ENCODE measurements at places on chromosomes 12 and 14. TPM values are rescaled to one million over a fixed set of nuclear protein-coding genes. Genes with fewer than 3 reads are reported as not detected.

GRCh38 chr12:124389138-124389724 lies 94.3 kb downstream of the RFLNA start:
- peak; percentile 97 for DNase-seq

- DNase-seq = no peak
Observed at GRCh38 chr12:9034095-9034494, 44.7 kb downstream of the KLRG1 start.

DNA sequence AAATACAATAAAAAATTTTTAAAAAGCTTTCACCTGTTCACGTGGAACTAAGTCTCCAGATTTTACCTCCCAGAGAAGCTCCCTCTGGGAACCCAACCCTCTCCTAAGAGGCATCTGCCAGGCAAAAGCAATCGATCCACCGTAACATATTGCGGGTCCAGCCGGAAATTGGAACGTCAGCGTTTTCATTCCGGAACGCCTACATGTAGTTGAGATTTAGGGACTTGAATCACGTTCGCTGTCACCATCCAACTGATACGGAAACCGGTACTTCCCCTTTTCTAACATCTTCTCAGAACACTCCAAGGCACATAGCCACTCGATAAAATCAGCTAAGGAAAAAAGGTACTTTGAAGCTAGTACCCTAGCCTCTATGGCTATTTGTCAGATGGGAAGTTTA lies 70.3 kb downstream of the COX16 start:
- no peak for DNase-seq

DNA sequence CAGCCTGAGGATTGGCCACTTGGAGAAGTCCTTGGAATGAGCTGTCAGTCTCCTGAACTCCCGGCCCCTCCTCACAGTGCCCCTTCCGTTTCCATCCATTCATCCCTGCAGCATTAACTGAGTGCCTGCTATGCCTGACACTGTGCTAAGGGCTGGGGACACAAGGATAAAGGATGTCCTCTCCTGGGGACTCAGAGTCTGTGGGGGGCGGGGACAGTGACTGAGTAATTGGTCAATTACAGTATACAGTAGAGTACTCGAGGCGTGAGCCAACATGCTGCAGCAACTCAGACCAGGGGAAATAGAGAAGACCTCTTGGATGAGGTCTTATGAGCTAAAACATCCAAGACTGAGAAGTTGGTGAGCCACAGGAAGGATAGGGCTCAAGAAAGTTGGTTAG lies 43.4 kb upstream of the PWP1 start:
- no peak for DNase-seq

DNA sequence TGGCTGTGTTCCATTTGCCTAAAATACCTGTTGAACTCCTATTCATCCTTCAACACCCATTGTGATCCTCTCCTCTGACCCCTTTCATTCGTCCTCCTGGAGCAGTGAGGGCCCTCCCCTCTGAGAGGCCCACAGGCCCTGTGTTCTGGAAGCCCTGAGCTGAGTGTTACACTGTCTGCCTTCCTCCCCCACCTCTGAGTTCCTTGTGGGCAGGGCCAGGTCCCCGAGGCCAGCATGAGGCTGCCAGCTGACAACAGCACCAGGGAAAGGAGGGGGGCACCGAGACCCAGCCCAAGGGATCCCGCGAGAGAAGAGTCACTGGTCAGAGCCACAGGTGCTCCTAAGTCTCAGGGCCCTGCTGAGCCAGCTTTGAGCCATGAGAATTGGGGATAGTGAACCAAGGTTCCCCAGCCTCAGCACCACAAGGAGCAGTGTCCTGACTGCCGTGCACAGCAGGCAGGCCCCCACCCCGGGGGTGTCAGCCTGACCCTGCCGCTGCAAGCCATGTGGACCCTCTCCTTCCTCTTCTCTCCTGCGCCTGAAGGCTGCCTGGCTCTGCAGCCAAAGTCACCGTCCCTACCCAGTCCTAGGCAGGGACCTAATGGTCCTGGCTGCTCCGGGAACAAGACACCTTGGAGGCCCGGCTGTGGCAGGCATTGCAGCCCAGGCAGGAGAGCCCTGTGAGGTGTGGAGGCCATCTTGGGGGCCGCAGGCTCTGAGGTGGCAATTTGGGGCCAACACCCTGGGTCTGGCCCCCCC lies 52.5 kb downstream of the BEGAIN start:
- DNase-seq = peak; percentile 66

DNA sequence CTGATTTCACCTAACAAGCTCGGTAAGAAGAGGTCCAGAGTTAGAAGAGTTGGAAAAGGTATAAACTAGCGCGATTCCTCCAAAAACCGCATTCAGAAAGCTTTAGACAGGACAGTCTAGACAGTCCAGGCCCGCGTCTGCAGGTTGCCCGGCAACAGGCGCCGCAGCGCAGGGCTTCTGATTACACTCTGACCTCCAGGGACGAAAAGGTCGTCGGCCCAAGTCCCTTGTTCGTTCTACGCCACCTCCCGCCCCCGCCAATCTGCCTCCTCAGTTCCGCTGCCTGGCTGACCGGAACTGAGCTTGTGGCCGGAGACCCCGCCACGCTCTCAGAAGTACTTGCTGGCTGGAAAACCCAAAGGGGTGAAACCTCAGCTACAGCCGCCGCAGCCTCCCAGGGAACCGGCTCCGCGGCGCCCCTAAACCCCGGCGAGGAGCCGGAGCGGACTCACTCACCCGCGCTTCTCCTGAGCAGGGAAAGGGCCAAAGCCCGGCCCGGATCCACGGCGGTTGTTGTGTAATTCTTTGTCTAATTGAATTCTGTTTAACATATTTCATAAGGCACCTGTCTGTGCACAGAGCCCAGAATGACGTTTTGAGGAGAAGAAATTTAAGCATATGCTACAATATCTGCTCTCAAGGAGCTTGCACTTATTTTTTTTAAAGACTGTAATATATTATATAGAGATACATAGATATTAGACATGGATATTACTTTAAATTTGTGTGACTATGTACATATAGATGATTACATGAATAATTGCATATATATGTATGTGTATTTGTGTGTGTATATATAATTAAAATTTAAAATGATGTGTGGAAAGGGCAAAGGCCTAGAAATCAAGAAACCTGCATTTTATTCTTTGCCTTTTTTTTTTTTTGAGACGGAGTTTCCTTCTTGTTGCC lies at the start of gene CAPS2:
Gene CAPS2, minus strand, starts transcription at position 407 of the 909 bp plus-strand sequence. CDS start 3,826 bp downstream, outside the sequence.
- peak; percentile 93 for DNase-seq

DNA sequence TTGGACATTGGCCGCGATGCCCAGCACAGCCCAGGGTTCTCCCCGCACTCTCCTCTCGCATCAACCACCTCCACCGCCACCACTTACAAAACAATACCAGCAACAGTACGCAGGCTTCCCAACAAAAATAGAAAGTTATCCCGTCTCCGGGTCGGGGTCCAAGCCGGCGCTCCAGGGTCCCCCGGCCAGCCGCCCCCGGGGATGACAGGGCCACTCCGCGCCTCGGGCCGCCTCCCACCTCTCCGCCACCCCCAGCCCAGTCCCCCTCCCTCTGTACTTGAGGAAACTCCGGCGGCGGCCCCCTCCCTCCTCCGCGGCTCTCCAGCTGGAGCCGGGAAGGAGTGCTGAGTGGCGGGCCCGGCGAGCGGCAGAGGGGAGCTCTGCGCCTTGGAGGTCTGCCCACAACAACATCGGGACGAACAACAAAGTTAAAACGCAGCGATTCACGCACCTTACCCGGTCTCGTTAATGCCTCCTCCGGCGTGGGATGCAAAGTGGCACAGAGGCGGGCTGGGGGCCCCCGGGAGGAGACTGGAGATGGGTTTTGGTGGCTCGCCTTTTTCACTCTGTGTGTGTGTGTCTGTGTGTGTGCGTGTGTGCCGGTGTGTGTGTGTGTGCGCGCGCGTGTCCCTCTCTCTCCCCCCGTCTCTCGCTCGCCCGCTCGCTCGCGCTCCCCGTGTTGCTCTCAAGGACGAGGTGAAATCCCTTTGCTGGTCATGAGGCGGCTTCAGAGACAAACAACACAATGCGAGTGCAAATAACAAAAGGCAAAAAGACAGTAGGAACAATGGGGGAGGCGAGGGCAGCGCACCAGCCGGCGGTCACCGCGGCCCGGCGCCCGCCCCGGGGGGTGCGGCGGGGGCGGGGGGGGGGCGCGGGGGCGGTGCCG lies 386.8 kb downstream of the BCAT1 start:
- no peak for DNase-seq

DNA sequence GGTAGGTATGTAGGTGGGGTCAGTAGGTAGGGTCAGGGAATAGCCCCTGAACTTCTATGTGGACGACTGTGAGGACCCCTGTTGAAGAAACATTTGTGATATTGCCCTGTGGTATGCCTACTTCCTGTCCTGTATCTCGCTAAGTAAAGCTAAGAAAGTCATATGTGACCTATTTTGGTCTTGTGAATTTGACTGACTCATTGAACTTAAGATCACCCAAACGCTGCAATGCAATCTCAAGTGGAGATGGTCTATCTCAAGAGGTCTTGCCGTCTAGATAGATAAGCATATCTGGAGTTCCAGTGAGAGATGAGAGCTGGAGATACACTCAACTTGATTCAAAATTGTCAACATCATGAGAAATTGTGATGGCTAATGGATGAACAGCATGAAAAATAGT lies 73.8 kb downstream of the TRAFD1 start:
- DNase-seq = no peak

- DNase-seq = no peak
Observed at GRCh38 chr14:102486513-102487203, 22.9 kb downstream of the ANKRD9 start.

GRCh38 chr12:85310025-85310424 lies 30.0 kb downstream of the ALX1 start:
- DNase-seq = no peak

DNA sequence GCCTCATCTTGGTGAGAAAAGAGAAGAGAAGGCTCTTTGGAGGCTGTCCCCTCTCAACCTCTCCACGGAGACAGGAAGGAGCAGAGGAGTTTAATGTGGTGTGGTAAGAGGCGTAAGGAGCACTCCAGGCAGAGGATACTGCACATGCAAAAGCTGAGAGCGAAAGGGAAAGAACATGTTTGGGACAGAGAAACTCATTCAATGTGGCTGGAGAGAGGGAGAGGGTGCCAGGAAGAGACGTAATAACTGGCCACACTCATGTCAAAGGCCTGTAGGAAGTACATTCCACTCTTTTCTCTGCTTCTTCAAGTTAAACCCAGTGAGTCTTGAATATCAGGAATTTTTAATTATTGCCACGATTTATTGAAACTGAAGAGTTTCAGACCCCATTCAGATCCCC lies 12.0 kb downstream of the VDR start:
- no peak for DNase-seq

- DNase-seq = no peak
Observed at GRCh38 chr14:38791862-38792261, 311.2 kb downstream of the SEC23A start.

- peak; percentile 99 for DNase-seq
Observed at GRCh38 chr12:124927201-124928094, 13.0 kb upstream of the UBC start.

DNA sequence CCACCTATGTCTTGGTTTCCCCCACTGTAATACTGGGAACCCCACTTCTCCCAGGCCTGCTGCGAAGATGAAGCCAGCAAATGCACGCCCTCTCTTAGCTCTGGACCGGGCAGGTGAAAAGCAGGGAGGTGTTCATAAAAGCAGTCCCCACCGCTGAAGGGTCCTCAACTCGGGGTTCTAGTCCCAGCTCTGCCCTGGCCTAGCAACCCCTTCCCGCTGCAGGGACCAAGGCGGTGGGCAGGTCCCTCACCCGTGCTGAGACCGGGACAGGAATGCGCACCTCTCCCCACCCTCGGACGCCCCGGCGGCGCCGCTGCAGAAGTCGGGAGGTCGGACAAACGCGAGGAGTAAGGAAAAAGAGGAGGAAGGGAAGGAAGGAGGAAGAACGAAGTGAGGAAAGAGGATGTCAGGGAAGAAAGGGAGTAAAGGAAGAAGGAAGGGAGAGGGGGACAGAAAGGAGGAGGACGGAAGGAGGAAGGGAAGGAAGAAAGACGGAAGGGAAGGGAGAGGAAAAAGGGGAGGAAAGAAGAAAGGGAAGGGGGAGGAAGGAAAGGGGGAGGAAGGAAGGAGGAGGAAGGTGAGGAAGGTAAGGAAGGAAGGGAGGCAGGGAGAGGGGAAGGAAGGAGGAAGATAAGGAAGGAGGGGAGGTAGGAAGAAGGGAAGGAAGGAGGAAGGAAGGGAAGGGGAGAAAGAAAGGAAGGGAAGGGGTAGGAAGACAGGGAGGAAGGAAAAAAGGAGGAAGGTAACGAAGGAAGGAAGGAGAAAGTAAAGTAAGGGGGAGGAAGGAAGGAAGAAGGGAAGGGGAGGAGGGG lies 701 bp downstream of the SPRING1 start:
- DNase-seq = no peak

DNA sequence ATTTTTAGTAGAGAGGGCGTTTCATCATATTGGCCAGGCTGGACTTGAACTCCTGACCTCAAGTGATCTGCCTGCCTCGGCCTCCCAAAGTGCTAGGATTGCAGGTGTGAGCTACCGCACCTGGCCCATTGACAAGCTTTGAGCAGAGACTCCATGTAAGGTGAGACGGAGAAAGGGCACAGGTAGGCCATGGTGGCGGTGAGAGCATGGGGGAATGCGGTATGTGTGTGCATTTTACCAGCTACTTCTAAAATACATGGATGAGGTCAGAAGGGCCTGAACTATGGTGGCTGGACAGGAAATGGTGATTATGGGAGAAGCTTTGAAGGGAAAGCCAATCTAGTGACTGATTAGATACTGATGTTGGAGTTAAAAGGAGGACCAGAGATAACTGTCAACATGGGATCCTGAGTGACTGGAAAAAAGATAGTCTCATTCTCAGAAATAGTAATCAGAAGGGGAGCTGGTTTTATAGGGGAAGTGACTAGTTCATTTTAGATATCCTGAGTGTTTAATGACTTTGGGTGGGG lies 21.9 kb upstream of the PTPRB start:
- DNase-seq = no peak

DNA sequence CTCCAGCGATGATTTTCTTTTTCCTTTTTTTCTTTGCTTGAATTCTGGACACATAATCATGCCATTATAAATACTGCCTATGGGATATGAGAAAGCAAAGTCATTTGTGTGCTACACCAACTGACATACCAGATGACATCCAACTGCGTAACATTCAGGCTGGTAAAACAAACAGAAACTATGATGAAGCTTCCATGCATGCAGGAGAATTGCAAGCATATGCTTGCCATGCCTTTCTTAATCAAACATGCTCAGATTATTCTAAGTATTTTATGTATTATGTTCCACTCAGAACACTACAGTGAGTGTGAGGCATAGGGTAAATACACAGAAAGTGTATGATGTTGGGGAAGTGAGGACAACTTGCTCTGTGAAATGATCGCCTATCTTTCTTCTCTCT lies 97.4 kb downstream of the C12orf50 start:
- DNase-seq = no peak

- DNase-seq = peak; percentile 100
Observed at GRCh38 chr12:53379389-53380103, 430 bp upstream of the SP1 start.

PLA2G1B gene
- total RNA-seq = not detected

TPPP2 gene
- total RNA-seq = not detected

SIX1 gene
- total RNA-seq = 0.58 TPM

PRIMA1 gene
- 23.7 TPM for total RNA-seq

SLC22A17 gene
- total RNA-seq = 12.5 TPM

KCNC2 gene
- not detected for total RNA-seq

SERPINA4 gene
- not detected for total RNA-seq

KRT1 gene
- total RNA-seq = not detected

UTP20 gene
- 11.2 TPM for total RNA-seq

CSAD gene
- 17.2 TPM for total RNA-seq

TESPA1 gene
- 1.1 TPM for total RNA-seq

BRAP gene
- 20.7 TPM for total RNA-seq

PDE3A gene
- total RNA-seq = 155 TPM

TCL1A gene
- not detected for total RNA-seq
